ENCODE measurements at places on chromosomes 16 and 17.

GRCh38 chr17:36773039-36773438 lies 164.2 kb upstream of the LHX1 start:
- DNase-seq, result no peak

GRCh38 chr17:353213-353837 lies 718 bp upstream of the RPH3AL start:
- no peak for DNase-seq

DNA sequence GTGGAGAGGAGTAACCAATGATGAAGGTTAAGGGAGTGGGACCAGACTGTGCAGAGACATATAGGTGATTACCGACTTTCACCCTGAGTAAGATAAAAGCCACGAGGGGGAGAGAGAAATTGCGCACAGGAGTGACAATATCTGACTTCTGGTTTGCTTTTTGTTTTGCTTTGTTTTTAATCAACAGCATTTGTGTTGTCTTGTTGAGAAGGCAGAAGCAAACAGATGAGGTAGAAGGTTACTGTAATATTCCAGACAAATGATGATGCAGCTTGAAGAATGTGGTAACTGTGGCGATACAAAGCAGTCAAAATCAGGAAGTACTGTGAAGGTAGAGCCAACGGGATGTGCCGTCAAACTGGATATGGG lies 7.5 kb downstream of the PELP1 start:
- DNase-seq, result no peak

- DNase-seq, result no peak
Observed at GRCh38 chr17:42442196-42442565, 16.5 kb upstream of the ATP6V0A1 start.

DNA sequence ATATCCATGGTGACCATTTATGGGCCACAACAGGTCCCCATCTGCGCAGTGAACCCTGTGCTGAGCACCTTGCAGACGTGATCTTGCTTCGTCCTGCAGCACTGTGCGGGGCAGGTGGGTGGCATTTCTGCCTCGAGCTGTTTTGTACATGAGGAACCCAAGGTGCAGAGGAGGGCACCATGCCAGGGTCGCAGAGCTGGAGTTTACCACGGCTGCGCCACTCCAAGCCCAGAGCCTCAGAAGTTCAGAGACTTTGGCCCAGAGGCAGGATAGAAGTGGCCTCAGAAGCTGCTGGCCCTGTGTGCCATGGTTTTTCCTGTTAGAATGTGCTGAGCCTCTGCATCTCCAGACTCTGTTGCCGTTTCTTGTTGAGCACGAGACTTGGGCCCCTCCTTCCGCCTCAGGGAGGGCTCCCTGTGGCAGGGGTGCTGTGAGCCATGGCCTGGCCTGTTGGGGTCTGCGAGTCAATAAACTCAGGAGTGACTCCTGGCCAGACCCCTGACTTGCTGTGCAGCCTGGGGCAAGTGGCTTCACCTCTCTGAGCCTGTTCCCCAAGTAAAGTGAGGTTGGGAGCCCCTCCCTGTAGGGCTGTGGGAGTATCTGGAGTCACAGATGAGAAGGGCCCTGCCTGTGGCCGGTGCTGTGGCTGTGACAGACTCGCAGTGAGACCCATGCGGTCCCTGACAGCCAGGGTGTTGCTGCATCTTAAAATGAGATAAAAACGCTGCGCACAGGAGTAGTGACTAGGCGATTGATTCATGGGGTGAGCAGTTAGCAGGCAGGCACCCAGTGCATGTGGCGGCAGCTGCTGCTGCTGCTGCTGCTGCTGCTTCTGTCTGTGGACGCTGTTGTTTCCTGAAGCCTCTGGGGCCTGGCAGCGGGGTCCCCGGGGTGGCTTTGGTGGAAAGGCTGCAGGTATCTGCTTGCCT lies 11.8 kb downstream of the MAP2K3 start:
- DNase-seq, result no peak

- DNase-seq, result peak; percentile 43
Observed at GRCh38 chr17:28953444-28954118, 2.3 kb upstream of the PHF12 start.

- no peak for DNase-seq
Observed at GRCh38 chr16:55379371-55379770, 55.4 kb downstream of the IRX6 start.

Measured in stimulated activated CD4-positive, alpha-beta T cell treated with anti-CD3 and anti-CD28 coated beads, Interleukin-2, amount 100 ng/mL, for 24 hours (primary cell).